MM.1S (cell line): ENCODE measurements at places on chromosomes 3 and 15.

GRCh38 chr15:94387849-94388441 is 156.6 kb downstream of the MCTP2 start:
- peak; percentile 54 for DNase-seq

DNA sequence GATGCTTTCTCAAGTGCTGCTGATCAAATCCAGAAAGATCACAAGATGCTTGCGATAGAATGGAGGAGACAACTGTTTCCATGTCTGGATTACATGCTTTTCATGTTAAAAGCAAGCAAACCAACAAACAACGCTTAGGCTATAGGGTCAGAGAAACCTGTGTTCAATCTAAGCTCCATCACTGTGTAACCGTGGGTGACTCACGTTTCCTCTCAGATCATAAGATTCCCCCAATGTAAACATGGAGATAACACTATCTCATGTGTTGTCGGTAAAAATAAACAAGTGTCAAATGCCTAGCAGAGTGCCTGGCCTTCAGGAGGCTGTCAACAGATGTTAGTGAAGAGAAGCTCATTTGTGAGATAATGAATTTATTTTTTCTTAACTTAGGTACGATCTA is 907.8 kb downstream of the NTRK3 start:
- DNase-seq = no peak

DNA sequence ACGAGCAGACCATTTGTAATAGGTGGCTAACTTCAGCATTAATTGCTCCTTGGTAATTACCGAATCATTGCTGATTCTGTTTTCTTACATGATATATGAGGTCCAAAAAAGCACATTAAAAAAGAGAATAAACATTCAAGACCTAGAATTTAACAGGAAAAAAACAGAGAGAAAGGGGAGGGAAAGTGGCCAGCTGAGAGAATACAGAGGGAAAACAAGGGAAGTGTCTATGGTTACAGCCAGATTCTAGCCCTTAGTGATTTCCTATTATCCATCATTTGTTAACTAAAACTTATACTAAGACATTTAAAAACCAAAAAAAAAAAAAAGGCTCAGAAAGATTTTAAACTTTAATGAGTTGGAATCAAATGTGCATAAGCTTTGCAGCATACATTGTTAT is 168.7 kb downstream of the LRTM1 start:
- no peak for DNase-seq

GRCh38 chr3:122919291-122919610 is 108.3 kb downstream of the SEMA5B start:
- DNase-seq = no peak

GRCh38 chr3:196969134-196969659 is 564 bp upstream of the PIGZ start:
- DNase-seq = peak; percentile 56

DNA sequence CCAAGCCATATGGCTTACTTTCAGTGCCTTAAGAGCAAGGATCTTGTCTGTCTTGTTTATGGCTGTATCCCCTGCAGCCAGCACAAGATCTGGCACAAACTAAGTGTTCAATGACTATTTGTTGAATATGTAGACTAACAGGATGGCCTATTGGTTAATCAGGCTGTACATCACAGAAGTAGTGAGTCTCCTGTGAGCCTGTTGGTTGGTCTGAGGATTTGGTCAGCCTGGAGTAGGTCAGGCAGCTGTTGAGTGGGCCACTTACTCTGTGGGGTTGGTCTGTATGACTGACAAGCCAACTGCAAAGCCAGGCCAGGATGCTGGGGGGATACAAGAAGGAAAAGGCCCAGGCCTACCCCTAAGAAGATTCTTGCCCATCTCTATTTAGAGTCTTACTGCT is 33.4 kb upstream of the CILP start:
- DNase-seq = no peak

- DNase-seq = no peak
These were observed 230.9 kb downstream of the NSUN3 start for GRCh38 chr3:94293793-94294195.

GRCh38 chr3:47954567-47954966 is 61.6 kb downstream of the MAP4 start:
- no peak for DNase-seq

GRCh38 chr3:198076722-198077308 is 116.8 kb downstream of the LMLN start:
- no peak for DNase-seq

DNA sequence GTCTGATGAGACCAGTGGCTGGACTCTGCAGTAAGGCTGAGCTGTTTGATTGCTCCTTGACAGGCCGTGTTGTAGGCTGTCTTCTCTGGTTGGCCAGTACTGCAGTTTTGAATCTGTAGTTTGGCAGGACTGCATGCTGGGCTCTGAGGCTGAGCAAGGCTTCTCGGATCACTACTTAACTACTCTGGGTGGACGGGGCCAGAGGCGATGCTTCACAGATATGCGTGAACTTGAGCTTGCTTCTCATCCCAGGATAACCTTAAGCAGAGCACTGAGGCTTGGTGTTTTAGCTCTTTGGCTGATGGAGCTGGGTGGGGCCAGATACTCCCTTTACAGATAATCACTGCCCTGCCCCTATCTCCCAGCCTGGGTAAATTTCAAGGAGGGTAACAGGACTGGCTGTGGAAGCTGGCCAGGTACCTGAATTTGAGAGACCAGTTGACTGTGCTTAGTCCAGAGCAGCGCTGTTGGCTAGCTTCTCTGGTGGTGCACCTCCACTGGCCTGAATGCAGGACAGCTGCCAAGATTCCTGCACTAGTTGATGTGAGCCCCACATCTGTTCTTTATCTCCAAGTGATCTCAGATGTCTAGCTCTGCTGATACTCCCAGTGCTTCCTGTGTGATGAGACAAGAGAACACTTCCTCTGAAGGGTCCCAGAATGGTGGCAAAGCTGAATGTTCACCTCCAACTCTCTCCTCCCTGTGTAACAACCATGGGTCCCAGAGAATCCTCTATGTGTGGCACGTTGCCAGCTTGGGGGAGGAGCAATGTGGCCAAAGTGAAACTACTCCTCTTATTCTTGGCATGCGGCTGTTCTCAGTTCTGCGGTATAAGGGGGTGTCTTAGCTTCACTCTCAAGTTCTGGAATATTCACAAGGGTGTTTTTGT is 37.9 kb downstream of the RPL39L start:
- DNase-seq = peak; percentile 93

GRCh38 chr3:113607219-113607596 is 74.9 kb downstream of the SIDT1 start:
- no peak for DNase-seq

DNA sequence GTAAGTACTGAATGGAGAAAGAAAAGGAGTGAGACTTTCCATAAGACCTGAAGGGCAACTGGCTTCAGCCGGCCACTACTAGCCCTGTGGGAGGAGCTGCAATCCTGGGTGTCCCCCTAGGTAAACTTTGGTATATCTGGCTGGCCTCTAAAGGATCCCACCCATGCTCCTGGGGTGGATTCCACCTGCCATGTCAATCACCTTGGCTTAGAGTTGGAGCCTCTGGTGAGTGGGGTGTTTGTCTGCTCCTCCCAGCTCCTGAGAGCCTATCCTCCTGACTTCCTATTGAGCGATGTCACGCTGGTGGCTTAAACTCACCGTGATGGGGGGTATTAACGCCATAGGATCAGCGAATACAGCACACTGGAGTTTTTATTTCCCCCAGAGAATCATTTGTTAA is 2.6 kb downstream of the SPTBN5 start:
- DNase-seq = no peak

DNA sequence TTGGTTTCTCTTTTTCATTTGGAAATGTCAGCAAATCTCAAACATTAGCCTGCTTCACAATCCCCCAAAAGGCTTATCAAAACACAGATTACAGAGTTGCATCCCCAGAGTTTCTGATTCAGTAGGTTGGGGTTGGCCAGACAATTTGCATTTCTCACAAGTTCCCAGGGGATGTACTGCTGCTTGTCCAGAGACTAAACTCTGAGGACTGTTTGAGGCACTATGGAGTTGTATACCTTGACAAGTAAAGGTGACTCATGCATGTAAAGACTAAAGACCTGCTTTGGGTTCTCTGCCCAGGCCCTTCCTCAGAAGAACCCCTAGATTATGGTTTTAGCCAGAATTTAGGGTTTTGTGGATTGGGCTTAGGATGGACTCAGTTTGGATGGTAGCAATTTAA is 151.1 kb upstream of the ARHGEF26 start:
- DNase-seq = peak; percentile 48

DNA sequence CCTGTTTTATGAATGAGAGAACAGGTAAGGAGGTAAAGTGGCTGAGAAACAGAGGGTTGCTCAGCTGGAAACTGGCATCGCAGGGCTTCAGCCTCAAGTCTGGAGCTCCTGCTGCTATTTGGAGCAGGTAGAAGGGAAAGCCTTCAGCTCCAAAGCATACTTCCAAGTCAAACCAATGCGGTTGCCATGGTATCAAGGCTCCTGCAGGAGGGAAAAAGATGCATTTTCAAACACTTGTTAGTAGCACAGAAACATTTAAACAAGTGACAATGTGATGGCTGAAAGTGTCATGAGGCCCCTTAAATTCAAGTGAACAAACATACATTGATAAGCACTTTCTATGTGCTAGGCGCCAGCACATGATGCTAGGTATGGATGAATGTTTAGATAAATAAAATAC is 60.4 kb downstream of the RYR3 start:
- no peak for DNase-seq

DNA sequence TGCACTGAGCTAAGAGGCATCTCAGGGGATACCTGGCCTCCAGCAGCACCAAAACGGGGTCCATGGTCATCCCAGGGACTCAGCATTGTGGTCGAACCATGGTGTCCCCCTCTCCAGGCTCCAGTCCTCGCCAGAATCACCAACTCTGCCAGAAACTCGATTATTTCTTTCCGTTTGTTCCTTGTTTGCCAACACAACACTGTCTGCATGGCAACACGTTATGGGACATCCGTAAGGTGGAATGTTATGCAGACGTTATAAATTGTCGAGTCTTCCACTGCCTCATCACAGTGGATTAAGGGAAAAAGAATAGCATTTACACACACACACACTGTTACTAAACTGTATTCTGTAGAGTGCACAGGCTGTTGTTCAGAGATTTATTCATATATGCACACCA is 52.5 kb upstream of the RPL32 start:
- DNase-seq = no peak

- DNase-seq = no peak
These were observed 109.0 kb upstream of the ADAMTS9 start for GRCh38 chr3:64796607-64797399.

DNA sequence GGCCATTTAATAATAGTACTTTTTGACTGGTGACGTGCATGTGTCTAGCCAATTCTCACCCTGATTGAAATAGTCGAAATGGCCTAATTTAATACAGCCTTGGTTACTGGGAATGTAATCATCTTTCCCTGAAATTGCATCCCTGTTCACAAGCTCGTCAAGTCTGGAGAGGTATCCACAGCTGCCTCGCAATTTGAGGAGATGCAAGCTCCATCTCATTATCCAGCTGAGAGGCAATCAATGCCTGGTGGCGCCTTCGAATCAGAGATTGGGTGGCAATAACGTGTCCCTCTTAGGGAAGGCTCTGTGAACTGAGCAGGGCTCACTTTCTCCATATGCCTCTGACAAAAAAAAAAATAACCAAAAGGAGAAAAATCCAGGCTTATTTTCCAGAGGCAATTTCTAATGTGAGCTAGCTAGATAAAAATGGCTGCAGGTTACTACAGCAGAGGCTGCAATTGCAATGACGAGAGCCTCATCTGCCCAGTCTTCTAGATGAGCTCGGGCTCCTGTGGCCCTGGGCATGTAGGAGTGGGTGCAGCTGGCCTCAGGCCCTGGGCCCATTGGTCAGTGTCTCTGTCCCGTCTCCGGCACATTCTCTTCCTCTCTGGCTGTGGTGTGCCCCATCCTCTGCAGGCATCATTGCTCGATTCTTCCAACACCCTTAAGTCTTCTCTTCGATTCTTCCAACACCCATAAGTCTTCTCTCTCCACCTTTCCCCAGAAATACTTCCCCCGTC is 487.5 kb downstream of the GABRG3 start:
- no peak for DNase-seq

GRCh38 chr15:76321602-76322001 is 10.3 kb upstream of the ETFA start:
- no peak for DNase-seq

DNA sequence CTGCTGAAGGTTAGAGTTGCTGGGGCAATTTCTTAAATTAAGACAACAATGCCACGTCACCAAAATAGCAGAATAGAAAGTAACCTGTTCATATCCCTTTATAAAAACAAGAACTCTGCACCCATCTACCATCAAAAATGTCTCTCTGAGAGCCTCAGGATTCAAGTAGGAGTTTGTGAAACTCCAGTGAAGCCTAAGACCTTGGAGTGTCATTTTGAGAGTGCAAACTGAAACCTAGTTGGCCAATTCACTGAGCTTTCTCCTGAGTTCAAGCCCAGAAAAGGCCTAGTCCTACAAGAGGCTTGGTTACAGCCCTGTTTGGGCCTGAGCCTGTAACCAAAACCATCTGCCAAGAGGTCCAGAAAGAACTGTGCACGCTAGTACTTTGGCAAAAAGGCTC is 335.1 kb downstream of the EFHB start:
- peak; percentile 11 for DNase-seq

- no peak for DNase-seq
These were observed 22.7 kb upstream of the DOCK3 start for GRCh38 chr3:50651920-50652529.

DNA sequence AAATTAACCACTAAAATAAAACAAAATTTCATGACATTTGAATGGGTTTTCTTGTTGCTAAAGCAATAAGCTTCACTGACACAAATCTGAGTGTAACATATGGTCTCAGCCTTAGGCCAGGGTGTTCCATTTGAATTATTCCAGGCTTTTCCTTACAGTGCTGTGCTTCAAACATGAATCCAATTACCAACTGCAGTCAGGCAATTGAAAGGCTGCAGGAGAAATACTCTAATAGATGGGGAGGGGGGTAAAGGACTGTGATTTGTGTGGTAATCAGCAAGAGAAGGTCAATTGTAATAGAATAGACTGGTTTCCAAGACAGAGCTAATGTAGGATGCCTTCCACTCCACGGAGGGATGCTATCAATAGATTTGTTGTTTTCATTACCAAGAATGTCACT is 466.7 kb downstream of the C3orf38 start:
- no peak for DNase-seq

DNA sequence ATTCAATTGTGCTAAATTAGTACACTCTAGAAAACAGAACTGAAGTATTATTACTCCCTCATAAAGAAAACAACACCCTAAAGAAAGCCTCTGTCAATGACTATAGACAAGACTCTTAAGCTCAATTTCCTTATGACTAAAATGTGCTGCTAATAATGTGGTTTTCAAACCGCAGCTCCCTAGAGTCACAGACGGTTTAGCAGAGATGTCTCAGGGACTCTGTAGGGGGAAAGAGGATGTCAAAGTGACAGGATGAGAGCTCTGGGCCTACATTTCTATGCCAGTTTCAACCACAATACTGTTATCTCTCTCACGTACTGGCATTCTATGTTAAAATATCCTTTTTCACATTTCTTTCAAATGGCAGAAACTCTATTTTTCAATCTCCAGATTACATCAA is 37.6 kb upstream of the WDR49 start:
- DNase-seq = peak; percentile 15

DNA sequence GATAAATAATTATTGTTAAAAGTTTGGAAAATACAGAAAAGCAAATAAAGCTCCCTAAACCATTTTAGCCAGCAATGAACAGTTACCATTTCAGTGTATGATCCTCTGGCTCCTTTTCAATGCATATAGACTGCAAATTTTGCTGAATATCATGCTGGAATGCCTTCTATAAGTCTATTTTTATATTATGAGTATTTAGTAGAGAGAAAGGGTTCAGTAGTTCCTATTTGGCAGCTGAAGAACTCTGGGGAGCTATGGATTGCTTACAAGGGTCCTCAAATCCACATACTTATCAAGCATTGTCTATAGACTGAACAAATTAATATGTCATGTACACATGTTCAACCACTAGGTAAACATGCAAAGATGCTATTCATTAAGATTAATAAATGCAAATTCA is 46.1 kb downstream of the LRRC3B start:
- DNase-seq = no peak

- no peak for DNase-seq
These were observed 361.2 kb downstream of the DIPK2A start for GRCh38 chr3:144332868-144333267.
